ENCODE measurements at places on chromosomes 6 and 20.

DNA sequence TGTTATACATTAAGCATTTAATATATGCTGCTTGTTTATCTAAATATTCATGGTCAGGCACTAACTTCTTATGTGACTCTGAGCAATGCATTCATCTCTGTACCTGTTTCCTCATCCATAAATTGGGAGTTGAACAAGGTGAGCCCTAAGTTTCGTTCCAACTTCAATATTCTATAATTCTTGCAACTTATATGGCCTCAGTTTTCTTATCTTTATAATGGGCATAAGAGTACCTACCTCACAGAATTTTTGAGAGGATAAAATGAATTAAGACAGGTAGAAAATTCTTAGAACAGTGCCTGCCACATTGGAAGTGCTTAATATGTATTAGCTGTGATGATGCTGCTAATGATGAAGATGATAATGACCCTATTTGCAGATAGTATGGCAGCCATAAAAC, 11.8 kb upstream of the HIVEP2 start:
- DNase-seq, result no peak

- no peak for DNase-seq
Measured at GRCh38 chr6:99905209-99906106, 88.6 kb downstream of the MCHR2 start.

- no peak for DNase-seq
Measured at GRCh38 chr6:40568062-40568708, 19.0 kb downstream of the LRFN2 start.

DNA sequence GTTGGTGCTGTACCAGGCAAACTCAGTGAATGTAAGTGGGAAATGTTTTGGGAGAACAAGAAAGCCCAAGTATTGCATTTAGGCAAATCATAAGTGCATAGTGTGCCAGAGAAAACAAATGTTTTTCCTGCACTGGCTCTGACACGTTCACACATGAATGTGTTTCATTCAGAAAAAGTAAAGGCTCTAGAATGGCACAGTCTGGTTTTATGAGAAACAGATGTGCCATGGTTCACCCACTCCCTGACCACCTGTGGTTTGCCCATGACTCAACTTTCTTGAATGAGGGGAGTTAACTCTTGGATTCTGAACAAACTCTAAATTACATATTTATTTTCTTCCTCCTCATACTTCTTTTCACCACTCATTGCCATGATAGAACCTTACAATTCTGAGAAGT, 126.9 kb downstream of the KCNQ5 start:
- no peak for DNase-seq

DNA sequence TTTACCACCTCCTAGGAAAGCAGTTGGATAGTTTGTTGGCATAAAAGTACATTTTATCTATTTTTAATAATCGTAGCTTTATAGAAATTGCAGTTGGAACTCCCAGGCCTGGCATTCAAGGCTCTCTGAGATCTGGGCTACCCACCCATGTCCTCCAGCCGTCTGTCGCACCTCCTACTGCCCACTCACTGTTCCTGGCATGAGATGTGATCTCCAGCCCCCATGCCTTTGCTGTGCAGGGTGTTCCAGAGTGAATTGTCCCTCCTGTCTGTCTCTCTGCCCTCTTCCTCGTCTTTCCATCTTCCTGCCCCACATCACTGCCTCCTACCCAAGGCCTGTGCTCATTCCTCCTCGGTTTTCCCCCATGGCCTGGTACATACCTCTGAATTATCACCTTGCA, 50.7 kb downstream of the PTPN1 start:
- no peak for DNase-seq

DNA sequence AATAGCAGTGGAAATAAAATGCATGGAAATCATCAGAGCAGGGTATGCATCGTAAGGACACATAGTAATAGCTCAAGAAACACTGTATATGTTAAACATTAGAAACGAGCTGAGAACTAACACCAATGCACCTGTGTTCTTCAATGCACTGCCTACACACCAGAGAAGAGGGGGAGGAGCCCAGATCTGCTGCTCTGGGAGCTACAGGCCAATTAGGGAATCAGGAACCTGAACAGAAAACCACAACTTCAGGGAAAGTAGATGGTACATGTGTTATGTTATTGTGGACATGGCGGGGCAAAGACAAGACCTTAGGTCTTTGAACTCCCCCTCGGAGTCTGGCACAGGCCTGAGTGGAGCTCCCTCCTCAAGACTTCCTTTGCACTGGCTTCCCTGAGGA, 39.7 kb downstream of the RIPOR3 start:
- no peak for DNase-seq

GRCh38 chr6:161192636-161193411, 81.0 kb downstream of the AGPAT4 start:
- no peak for DNase-seq

DNA sequence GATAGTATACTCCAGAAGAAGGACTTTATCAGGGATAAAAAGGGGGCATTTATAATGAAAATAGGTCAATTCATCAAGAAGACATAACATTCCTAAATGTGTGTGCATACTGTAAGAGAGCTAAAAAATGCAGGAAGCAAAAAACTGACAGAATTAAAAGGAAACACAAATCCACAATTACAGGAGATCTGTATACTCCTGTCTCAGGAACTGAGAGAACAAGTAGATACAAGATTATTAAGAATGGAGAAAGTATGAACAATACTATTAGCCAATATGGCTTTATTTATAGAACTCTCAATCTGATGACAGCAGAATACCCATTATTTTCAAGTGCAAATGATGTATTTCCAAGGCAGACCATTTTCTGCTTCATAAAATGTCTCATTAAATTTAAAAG, 167.7 kb upstream of the BMP5 start:
- DNase-seq, result no peak

DNA sequence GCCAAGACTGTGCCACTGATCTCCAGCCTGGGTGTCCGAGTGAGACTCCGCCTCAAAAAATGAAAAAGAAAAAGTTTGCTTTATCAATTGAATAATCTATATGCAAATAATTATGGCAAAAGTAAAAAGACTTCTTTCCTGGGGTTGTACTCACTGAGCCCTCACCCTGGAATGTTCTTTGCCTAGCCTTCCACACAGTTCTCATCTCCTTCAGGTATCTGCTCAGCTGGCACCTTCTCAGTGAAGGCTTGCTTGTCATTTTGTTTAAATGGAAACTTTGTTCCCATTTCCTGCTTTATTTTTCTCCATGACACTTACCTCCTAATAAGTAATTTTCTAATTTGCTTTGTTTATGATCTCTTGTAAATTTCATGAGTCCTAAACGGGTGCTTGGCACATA, 96.7 kb downstream of the SGK1 start:
- no peak for DNase-seq

DNA sequence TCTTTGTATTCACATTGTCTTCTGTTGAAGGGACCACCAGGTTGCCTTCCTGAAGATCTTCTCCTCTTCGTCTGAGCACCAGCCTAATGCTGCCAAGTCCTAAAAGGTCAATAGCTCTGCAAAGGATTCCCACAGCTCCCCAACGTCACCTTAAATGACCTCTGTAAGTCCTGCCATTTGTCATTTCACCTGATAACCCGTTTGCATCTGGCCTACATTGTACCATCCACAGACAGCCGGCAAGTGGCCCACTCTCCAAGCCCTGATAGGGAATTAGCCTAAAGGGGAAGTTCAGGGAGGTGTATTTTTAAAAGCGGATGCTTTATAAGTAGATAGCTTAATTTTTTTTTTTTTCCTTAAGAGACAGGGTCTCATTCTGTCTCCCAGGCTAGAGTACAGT, 127.8 kb downstream of the ZMYND8 start:
- no peak for DNase-seq

- no peak for DNase-seq
Measured at GRCh38 chr6:100695445-100695844, 185.7 kb downstream of the ASCC3 start.

DNA sequence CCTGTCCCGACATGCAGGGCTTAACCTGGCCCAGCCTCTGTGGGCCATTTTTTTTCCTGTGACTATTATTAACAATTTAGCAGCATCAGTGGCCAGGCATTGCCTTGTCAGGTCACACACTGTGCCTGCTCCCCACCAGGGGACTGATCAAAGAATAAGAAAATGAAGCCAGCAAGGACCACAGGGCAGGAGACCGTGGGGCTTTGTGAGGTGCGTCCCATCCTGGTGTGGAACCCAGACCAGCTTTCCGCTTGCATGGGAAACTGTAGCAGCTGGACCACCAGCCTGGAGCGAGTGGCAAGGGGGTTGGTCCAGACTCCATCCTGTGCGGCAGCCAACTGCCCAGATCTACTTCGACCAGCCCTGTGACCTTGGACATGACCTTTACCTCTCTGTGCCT, 218.3 kb downstream of the ANKRD60 start:
- no peak for DNase-seq

- DNase-seq, result no peak
Measured at GRCh38 chr6:76972474-76972873, 490.8 kb downstream of the HTR1B start.

DNA sequence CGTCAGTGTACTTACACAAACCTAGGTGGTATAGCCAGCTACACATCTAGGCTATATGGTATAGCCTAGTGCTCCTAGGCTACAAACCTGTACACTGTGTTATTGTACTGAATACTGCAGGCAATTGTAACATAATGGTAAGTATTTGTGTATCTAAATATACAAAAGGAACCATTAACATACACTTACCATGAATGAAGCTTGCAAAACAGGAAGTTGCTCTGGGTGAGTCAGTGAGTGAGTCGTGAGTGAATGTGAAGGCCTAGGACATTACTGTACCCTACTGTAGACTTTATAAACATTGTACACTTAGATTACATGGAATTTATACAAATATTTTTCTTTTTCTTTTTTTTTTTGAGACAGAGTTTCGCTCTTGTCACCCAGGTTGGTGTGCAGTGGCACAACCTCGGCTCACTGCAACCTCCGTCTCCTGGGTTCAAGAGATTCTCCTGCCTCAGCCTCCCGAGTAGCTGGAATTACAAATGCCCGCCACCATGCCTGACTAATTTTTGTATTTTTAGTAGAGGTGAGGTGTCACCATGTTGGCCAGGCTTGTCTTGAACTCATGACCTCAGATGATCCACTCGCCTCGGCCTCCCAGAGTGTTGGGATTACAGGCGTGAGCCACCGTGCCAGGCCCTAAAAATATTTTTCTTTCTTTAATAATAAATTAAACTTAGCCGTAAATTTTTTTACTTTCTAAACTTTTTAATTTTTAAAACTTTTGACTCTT, 15.4 kb upstream of the KIAA1755 start:
- DNase-seq, result no peak

- DNase-seq, result no peak
Measured at GRCh38 chr6:78614961-78615360, 252.4 kb upstream of the IRAK1BP1 start.

DNA sequence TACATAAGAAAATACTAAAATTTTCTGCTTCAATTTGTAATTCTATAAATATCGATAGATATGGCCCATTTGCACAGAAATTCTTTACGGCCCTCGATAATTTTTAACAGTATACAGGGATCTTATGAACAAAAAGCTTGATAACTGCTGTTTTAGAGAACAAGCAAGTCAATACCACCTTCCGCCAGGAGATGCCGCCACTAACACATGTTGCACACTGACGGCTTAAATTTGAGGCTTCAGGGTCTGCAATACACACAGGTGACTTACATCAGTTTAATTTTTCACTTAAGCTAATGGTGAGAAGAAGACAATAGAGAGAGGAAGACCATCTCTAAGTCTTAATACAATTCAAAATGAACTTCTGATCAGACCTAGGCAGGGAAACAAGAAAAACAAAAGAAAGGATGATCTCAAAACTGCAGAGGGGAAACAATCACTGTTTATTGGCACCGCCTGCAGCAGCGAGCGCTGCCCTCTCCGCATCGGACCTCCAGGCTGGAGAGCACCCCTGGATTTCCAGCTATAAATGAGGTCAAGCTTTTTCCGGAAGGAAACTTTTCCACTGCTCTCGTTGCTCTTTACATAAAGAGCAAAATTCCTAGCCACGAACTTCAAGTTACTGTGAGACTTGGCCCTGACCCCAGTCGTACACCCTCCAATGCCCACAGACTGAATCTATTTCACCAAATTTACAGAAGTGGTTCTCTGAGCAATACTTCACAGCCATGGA, 53.9 kb downstream of the OTOR start:
- DNase-seq, result no peak

GRCh38 chr6:42200035-42200434, 5.3 kb upstream of the GUCA1B start:
- DNase-seq, result no peak

- no peak for DNase-seq
Measured at GRCh38 chr6:551829-552350, 105.0 kb downstream of the HUS1B start.

DNA sequence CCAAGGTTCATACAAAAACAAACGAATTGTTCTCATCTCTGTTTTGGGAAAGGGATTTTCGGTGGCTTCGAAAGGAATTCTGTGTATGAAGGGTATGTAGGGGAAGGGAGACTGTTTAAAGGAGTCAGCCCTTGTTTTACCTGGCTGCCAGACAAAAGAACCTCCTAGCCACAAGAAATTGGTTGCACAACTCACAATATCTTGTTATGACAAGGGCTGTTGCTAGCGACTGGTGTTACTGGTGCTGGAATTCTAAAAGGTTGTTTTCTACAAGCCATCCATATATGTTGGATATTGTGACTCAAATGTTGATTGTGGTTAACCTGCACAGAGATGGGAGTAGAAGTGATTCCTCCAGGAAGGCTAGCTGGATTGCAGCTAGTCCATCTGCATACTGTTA, 34.6 kb upstream of the CITED2 start:
- no peak for DNase-seq

- no peak for DNase-seq
Measured at GRCh38 chr6:12092762-12093161, 80.7 kb downstream of the HIVEP1 start.

- no peak for DNase-seq
Measured at GRCh38 chr6:139762587-139763031, 388.2 kb upstream of the CITED2 start.

DNA sequence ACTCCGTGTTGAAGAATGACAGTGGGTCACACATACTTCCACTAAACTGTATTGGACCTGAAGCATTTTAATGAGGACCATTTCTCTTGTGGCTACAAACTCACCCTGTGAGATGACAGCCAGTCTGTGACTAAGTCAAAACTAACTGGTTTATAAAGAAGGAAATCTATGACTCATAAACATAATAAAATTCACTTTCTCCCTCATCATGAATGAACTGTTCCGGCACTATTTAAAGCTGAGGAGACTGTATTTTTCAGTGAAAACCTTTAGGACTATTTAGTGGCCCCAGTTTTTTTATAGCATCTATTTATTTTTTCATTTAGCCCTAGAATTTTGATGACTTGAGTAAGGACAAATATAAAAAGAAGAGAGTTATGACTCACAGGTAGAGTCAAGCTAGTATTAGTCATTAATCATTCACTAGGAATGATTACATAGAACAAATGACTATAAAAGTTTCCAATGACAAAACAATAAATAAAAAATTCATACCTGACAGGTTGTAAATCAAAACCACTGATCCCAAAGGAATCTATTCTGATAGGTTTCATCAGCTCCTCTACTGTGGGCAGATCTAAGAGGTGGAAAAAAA, 34.2 kb downstream of the CEP162 start:
- DNase-seq, result no peak

DNA sequence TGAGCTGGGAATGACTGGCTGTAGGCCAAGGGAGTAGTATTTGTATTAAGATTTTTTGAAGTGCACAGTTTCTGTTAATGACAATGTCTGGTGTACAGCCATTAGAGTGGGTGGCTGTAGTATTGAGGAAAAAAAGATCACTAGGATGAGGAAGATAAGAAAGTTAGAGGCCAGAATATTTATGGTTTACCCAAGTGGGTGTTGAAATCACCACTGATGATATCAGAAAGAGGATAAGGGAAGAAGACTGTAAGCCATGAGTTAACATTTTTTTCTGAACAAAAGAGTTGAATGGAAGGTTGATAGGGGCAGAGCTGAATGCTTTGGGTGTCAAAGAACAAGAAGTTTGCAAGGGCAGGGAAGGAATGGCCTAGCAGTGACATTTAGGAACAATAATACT, 104.7 kb downstream of the PRDM13 start:
- DNase-seq, result no peak
